GM19239 (cell line): ENCODE measurements at places on chromosomes 4 and X.

DNA sequence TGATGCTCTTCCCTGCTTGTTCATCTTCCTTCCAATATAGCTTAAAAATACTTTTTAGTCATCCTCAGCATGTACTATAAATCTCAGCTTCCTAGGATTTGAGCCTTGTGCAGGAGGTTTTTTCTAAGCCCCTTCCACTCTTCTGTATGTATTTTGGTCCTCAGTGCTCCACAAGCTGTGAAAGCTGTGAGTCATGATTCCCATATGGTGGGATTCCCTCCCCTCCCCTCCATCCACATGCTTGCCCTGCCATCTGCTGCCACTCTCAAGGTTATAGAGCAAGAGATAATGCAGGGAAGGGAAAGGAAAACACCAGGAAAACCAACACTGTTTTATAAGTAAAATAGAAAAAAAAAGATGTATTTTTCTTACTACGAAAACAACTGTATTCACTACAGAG is 58.5 kb upstream of the AP1S2 start:
- DNase-seq = no peak

GRCh38 chr4:184373886-184374405 is 100.4 kb downstream of the IRF2 start:
- no peak for DNase-seq

GRCh38 chrX:148723551-148723950 is 223.1 kb downstream of the AFF2 start:
- no peak for DNase-seq

DNA sequence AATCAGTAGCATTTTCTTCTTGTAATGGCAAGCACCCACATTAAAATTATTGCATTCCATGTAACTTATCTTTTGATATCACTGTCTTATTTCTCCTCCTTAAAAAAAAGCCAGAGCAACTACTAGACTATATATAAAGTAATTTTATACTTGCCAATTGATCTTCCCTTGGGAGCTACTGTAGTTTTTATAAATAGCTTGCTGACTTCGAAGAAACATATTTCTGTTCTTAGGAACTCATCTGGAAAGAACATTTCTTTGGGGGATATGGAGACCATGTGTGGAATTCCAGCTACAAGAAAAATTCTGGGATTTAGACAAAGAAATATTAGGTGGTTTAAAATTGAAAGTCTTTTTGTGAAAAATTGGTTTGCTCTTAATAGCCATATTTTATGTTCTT is 94.9 kb downstream of the BMPR1B start:
- no peak for DNase-seq

- DNase-seq = no peak
Observed at GRCh38 chr4:116913451-116913850, 171.9 kb downstream of the TRAM1L1 start.

GRCh38 chrX:78653118-78653822 is 5.9 kb downstream of the RTL3 start:
- DNase-seq = no peak

GRCh38 chr4:168485156-168485910 is 5.0 kb upstream of the DDX60L start:
- no peak for DNase-seq

DNA sequence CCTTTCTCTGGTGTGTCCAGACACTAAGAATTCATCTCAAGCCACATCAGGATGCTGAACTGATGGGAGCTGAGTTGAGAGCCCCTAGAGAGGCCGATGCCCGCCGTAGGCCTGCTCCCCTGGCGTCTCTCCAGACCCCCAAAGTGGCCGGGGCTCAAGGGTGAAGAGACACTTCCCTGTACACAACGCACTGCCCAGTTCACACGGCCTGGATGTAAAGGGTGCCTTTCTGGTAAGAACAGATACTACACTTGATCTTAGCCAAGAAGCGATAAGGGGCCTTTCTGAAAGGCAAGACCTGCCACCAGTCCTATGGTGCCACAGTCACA is 5.1 kb upstream of the TREX2 start:
- DNase-seq = no peak

GRCh38 chr4:142551517-142552305 is 294.4 kb downstream of the INPP4B start:
- no peak for DNase-seq

GRCh38 chr4:132767901-132768300 is 381.2 kb upstream of the PCDH10 start:
- no peak for DNase-seq

GRCh38 chr4:88447371-88448095 is 9.4 kb upstream of the HERC5 start:
- DNase-seq = no peak

- no peak for DNase-seq
Observed at GRCh38 chr4:80521438-80521837, 185.9 kb downstream of the CFAP299 start.

- no peak for DNase-seq
Observed at GRCh38 chrX:112849016-112849415, 8.4 kb upstream of the AMOT start.

GRCh38 chr4:8703401-8703696 is 110.8 kb downstream of the CPZ start:
- no peak for DNase-seq

DNA sequence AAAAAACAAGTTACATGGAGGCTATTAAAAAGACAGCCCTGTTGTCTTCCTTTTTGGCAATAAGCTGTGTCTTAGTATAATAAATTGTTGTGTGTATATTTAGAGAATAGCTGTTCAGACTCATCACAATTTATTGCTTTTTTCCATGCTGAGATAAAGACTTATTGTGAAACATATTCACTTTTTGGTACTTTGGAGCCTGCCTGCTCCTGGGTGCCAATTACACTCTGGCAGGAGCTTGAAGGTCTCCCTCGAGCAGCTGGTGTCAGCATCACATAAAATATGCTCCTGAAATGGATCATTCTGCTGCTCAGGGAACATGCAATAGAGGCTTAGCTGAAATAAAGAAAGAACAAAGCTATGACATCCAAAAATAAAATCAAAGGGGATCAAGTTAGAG is 211.6 kb upstream of the DKK2 start:
- DNase-seq = no peak

DNA sequence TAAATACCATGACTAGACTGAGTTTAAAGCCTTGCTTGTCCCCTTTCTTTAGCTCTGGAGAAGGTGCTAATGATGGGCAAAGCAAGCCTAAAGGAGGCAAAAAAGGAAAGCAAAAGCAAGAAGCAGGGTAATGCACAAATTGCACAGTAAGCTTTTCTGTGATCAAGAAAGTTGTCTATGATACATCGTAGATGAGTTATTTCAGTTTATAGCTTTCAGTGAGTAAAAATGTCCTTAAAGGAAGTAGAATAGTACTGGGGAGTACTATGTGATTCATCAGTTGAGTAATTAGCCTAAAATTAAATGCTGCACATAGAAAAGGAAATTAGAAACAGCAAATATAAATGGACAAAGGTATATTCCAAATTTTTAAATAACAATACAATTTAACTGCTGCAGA is 50.2 kb upstream of the PDE5A start:
- DNase-seq = no peak
